Common myeloid progenitor, CD34-positive (primary cell): ENCODE measurements at places on chromosomes 5 and 9.

DNA sequence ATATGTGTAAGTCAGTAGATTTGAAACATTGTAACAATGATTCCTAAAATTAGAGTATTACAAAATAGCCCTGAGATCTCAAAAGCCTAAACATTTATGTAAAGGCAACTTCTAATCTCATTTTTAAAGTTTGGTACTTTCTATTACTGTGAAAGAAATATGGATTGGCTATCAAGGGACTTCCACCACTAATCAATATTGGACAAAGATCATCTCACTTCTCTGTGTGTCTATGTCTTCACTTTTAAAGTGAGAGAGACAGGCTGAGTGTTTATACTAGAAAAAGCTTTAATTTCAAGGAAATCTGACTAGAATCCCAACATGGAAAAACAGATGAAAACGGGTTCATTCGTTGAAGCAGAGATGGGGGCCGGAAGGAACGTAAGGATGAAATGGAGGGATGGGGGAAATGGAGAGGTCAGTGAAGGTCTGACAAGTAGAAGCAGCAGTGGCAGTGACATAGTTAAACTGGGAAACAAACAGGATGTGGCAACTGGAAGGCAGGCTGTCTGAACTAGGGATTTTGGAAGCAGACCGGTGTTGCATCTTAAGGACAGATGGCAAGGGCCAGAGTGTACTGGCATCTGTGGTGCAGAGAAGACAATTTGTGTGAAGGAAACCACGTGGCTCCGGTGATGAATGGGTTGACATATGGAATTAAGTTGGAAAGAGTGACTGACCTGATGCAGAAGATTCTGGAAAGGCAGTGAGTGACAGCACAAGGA lies 60.8 kb downstream of the PDE4D start:
- no peak for DNase-seq
- no peak overlapping the region for H3K27ac ChIP-seq
- no peak overlapping the region for H3K4me3 ChIP-seq
- no peaks in the 10 kb centered on the region for H3K36me3 ChIP-seq
- peaks cover 6% of the 10 kb centered on the region for H3K27me3 ChIP-seq
- no peaks in the 10 kb centered on the region for H3K4me1 ChIP-seq

DNA sequence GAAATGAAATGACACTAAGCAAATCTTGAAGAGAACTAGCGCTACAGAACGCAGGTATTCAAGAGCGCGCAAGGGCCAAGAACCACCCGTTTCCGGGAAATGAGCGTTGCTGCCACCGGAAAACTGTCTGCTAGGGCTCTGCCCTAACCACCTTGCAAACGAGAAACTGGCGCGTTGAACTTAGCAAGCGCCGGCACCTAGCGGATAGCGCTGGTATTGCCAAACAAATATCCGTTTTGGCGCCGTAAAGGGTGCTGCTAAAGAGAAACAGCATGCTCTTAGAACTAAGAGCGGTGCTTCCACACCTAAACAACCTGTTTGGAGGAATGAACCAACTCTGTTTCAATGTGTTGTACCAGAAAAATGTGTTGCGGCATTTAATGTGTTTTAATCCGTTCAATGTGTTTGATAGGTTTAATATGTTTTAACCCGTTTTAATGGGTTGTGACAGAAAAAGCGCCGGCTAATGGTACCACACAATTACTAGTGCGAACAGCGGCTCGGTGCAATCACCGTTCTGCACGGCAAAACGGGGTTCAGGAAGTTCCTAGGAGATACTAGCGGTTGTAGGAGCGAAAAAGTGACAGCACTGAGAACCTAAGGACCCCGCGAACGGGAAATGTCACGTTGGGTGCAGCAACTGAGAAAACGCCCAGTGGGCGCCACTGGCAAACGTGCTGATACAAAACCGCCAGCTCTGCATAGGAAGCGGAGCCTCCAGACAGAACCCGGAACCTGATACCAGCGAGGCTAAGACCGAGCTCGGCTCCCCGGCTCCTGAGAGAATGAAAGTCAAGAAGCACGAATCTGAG lies at the start of gene ANXA2R:
Gene ANXA2R (minus strand): TSS at position 33 of the 812 bp plus-strand sequence. CDS start 273 bp downstream, outside the sequence.
- H3K4me1 ChIP-seq: peaks cover 37% of the 10 kb centered on the region
- H3K4me3 ChIP-seq: peak within 1 kb of the TSS; percentile 93
- no peaks in the 10 kb centered on the region for H3K27me3 ChIP-seq
- peak within 1 kb of the TSS; percentile 99 for H3K27ac ChIP-seq
- DNase-seq: peak; percentile 96

- H3K4me3 ChIP-seq: no peak overlapping the region
- DNase-seq: no peak
- no peaks in the 10 kb centered on the region for H3K36me3 ChIP-seq
- no peak overlapping the region for H3K27ac ChIP-seq
- H3K4me1 ChIP-seq: peaks cover 19% of the 10 kb centered on the region
These were observed 180.2 kb downstream of the AUH start for GRCh38 chr9:91181541-91181940.

DNA sequence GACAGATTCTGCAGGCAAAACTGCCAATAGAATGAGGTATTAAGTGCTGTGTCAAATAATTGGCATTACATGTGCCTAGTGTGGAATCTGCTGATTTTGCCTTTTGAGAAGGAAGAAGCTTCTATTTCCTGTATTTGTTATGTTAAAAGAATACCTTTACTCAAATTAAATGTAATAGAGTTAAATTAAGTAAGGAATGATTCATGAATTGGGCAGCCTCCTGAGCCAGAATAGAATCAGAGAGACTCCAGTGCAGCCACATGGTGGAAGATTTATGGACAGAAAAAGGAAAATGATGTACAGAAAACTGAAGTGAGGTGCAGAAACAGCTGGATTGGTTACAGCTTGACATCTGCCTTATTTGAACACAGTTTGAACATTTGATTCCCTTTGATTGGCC lies 464.4 kb upstream of the SEMA6A start:
- H3K27me3 ChIP-seq: no peaks in the 10 kb centered on the region
- no peaks in the 10 kb centered on the region for H3K36me3 ChIP-seq
- H3K27ac ChIP-seq: no peak overlapping the region
- no peaks in the 10 kb centered on the region for H3K4me1 ChIP-seq
- DNase-seq: no peak

- no peaks in the 10 kb centered on the region for H3K4me1 ChIP-seq
- H3K27ac ChIP-seq: no peak overlapping the region
- H3K27me3 ChIP-seq: no peaks in the 10 kb centered on the region
- H3K4me3 ChIP-seq: no peak overlapping the region
These were observed 53.5 kb downstream of the NLN start for GRCh38 chr5:65775476-65775875.

DNA sequence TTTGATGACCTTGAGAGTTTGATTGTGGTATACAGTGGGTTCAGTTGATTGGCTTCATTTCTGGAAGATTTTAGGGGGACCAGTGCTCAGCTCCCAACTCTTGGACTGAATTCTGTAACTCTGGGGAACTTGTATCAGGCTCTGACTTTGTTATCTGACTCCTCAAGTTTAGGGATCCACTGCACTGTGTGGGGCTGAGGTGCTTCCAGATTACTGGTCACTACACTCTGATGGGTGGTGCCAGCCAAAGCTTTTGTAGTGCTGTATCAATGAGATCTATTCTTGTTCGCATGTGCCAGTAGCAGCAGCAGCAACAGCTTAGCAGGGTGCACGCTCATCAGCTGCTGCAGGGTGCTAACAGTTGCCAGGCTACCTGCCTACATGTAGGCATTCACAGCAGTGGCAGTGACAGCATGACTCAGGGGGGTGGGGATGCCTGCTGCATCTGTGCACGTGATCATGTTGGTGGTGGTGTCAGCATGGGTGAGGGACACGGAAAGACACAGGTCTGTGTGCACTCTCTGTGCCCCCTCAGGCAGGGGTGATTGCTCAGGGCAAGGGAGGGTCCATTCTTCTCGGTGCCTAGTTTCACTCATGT lies 438.8 kb upstream of the SEMA6A start:
- H3K4me1 ChIP-seq: no peaks in the 10 kb centered on the region
- H3K27me3 ChIP-seq: no peaks in the 10 kb centered on the region
- H3K4me3 ChIP-seq: no peak overlapping the region
- DNase-seq: no peak

DNA sequence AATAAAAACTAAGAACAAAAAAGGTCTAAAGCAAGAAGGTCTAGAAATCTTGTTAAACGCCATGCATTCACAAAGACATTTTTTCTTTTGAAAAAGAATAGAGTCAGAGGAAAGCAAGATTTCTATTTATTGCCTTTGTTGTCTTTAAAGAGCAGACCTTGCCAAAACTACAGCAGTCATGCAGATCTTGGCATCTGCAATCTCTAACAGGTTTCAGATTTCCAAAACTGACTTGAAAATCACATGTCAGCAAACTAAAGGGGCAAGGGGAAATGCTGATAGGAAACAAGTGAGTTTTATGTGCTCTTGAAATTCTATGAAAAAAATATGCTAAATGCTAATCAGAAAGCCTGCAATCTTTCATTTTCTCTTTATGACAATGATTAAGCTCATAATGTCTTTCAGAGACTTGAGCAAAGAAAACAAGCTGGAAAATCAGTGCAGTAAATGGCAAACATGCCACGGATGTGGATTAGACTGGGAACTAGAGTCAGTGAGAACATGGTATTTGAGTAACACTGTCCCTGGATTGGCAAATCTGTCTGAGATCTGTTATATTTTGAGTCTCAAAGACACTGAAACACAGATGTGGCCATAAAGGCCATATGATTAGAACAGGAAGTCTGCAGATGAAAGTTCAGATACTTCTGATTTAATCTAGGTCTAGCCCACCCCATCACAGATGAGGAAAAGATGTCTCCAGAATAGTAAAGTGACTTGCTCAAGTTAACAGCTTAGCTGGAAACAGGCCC lies 361.4 kb upstream of the RPS23 start:
- no peak for DNase-seq
- no peak overlapping the region for H3K27ac ChIP-seq
- H3K27me3 ChIP-seq: no peaks in the 10 kb centered on the region
- peaks cover 10% of the 10 kb centered on the region for H3K4me1 ChIP-seq
- H3K36me3 ChIP-seq: no peaks in the 10 kb centered on the region
- H3K4me3 ChIP-seq: no peak overlapping the region

- peak within 1 kb of the TSS; percentile 57 for H3K4me3 ChIP-seq
- no peak within 1 kb of the TSS for H3K27ac ChIP-seq
- H3K27me3 ChIP-seq: peaks cover 12% of the 10 kb centered on the region
- peak; percentile 18 for DNase-seq
- no peaks in the 10 kb centered on the region for H3K36me3 ChIP-seq
These were observed at the start of gene RNF208 for GRCh38 chr9:137222190-137223077. RNF208 (minus strand) TSS chr9:137222240; CDS start chr9:137221212, 1,028 bp downstream.

DNA sequence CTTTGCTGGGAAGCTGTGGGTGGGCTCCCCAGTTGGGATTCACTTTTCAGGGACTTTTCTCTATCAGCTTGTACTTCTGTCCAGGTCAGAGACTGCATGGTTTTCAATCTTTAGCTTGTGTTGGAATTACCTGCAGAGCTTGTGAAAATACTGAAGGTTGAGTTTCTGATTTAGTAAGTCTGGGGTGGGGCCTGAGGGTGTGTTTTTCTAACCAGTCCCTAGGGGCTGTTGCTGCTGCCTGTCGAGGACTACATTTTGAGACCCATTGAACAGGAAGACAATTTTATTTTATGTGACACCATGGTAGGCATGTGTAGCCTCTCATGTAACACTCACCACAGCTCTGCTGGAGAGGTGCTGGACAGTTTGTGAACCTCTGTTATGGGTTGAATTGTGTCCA lies 14.7 kb upstream of the MLANA start:
- no peaks in the 10 kb centered on the region for H3K36me3 ChIP-seq
- H3K27ac ChIP-seq: no peak overlapping the region
- H3K4me1 ChIP-seq: peaks cover 21% of the 10 kb centered on the region
- DNase-seq: no peak
- H3K27me3 ChIP-seq: no peaks in the 10 kb centered on the region

- H3K27me3 ChIP-seq: no peaks in the 10 kb centered on the region
- no peaks in the 10 kb centered on the region for H3K36me3 ChIP-seq
- no peak overlapping the region for H3K4me3 ChIP-seq
- H3K4me1 ChIP-seq: peaks cover 5% of the 10 kb centered on the region
- no peak for DNase-seq
These were observed 207.0 kb downstream of the CSNK1G3 start for GRCh38 chr5:123719004-123719403.

DNA sequence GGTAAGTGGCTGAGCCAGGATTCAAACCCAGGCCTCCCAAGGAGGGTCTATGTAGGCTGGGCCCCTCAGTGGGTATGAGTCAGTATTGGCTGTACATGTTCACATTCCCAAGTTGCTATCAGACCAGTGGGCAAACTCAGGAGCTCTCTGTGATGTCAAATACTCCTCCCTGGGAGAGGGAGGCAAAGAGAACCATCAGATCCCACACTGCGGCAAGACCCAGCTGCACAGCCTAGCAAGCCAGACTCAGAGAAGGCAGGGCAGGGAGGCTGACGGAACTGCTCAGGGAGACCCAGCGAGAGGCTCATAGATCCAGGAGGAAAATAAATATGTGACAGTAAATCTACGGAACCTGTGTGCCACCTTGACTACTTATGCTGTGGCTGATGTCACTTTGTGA lies 42.6 kb upstream of the SAP30L start:
- no peaks in the 10 kb centered on the region for H3K36me3 ChIP-seq
- H3K27ac ChIP-seq: no peak overlapping the region
- peaks cover 22% of the 10 kb centered on the region for H3K4me1 ChIP-seq
- DNase-seq: no peak
- no peaks in the 10 kb centered on the region for H3K27me3 ChIP-seq

- no peaks in the 10 kb centered on the region for H3K27me3 ChIP-seq
- peaks cover 12% of the 10 kb centered on the region for H3K4me1 ChIP-seq
- no peaks in the 10 kb centered on the region for H3K36me3 ChIP-seq
- no peak overlapping the region for H3K4me3 ChIP-seq
These were observed 28.1 kb upstream of the DAB2 start for GRCh38 chr5:39452846-39453245.

DNA sequence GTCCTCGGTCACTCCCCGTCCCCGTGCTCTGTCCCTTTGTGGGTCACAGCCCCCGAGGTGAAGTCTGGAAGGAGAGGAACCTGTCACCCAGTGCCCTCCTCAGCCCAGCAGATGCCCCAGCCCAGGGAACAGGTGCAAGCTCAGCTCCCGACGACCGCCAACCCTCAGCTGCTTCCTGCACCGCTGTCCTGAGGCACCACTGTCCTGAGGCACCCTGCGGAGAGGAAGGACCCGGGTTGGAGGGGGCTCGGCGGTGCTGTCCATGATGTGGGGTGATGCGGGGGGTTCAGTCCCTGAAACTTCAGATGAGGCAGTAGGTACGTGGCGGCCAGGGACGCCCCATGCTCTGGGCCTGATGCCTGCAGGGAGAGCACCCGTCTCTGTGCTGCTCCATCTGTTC lies 81.4 kb downstream of the COL5A1 start:
- H3K27me3 ChIP-seq: peaks cover 21% of the 10 kb centered on the region
- no peak overlapping the region for H3K4me3 ChIP-seq
- DNase-seq: peak; percentile 54
